ENCODE measurements at places on chromosomes 1 and 21.

DNA sequence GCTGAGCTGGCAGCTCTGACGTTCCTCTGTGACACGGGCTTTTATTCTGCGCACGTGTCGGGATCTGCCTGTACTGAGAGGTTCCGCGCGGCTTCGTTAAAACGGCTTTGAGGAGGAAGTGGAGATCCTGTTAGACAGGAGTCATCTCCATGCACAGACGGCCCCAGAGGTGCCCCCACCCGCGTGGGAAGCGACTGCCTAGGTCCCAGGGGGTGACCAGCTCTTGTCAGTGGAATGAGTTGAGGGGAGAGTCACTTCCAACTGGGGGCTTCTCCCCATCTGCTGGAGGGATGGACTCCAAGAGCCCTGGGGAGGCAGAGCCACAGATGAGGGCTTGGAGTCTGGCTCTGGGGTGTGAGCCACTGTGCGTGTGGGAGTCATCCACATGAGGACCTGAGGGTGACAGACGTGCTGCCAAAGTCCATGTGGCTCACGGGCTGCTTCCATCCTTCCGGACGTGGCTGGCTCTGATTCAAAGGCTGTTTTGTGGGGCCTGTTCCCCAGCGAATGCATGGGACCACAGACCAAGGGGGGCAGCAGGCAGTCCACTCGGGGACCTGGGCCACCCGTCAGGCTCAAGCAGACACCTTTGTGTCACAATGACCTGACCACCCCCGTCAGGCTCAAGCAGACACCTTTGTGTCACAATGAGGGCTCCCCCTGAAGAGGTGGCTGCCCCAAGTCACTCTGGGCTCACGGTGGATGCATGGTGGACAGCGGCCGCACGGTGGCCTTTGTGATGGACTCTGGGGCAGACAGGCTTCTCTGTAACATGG, 26.8 kb downstream of the PTTG1IP start:
- no peak for DNase-seq

DNA sequence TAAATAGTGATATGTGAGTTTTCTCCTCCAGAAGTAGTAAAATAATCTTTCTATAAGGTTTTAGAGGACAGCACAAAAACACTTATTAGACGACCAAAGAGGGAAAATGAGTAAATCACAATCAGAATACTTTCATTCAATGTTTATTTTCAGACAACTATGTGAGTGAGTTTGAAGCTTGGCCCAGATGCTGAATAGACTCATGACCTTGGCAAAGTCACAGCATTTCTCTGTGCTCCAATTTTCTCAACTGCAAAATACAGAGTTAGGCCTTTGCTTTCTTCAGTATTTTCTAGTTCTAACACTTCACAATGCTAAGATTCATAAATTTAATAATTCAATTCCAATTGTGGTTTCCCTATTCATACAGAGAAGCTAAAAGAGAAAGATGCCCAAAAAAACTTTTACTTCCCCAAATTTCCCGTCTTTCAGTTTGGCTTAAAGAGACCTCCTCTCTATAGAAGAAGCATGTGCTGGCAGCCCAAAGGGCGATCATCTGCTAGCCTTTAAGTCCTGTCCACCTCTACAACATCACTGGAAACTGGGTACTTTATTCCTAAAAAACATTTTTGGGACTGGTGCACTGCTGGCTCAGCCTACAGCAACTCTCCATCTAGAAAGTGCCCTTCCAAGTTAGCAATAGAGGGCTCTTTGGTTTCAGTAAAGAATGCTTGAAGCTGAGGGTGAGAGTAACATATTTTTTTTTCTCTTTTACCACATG, 116.8 kb upstream of the GORAB start:
- no peak for DNase-seq

DNA sequence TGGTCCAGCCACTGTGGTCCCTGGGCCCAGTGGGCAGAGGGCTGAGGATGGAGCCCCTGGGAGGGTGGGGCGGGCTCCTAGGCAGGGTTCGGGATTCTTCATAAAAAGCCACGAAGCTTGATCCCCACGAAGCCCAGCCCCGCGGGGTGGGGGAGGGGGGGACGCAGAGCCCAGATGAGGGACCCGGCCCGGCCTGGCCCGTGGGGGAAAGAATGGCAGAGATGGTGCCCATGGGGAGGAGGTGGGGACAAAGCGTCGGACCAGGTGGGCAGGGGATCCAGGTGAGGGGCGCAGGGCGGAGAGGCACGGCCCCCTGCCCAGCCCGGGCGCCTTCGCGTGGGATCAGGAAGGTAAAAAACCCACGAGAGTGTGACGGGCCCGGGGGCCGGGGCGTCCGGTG, 6.0 kb upstream of the SMIM12 start:
- DNase-seq, result no peak

- DNase-seq, result no peak
Measured at GRCh38 chr1:92117526-92117925, 37.4 kb downstream of the BTBD8 start.

- no peak for DNase-seq
Measured at GRCh38 chr1:61125263-61125662, 42.9 kb downstream of the NFIA start.

GRCh38 chr1:206907304-206907991, 10.2 kb downstream of the IL24 start:
- DNase-seq, result no peak

GRCh38 chr1:100757946-100758345, 38.4 kb downstream of the VCAM1 start:
- no peak for DNase-seq

DNA sequence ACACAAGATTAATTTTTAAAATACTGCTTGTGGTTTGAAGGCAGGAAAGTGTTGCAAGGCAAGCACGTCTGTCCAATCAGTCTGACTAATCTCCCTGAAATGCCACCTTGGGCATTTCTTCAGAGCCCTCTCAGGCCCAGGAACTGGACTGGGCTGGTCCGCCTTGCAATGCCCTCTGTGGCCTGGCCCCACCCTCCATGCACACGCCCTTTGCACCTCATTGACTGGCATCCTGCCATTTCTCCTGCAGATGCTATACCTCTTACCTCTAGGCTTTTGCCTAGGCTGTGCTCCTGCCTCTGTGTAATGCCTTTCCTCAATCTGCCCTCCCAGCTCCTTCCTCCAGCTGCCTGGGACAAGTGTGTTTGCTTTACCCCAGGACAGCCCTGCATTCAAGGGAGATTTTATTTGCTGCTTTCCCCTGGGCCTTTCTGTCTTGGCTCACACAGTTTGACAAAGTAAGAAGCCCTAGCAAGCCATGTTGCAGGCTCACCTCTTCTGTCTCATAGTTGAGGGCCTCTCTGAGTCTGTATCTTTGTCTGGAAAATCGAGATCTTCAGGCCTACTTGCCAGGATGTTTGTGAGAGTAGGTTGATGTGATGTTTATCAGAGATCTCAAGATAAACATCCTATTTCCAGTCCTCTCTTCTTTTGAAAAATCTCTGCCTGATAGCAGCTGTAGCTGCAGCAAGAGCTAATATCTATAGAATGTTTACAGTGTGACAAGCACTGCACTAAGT, 149.2 kb upstream of the JUN start:
- DNase-seq, result peak; percentile 67

DNA sequence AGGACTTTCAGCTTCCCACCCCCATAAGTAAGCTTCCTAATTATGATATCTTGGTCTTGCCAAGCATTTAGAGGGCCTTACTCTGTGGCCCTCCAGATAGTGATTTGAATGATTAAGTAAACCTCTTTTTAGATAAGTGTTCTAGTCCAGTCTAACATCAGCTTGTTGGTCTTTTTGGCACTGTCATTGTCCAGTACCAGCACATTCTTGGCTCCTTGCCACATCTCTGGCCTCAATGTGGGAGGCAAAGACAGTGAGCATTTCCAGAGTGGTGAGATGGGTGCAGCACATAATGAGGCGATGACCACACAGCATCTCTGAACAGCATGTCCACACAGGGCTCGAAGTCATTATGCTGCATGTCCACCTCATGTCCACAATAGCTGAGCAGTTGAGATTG, 6.1 kb downstream of the CAPZA1 start:
- DNase-seq, result no peak

DNA sequence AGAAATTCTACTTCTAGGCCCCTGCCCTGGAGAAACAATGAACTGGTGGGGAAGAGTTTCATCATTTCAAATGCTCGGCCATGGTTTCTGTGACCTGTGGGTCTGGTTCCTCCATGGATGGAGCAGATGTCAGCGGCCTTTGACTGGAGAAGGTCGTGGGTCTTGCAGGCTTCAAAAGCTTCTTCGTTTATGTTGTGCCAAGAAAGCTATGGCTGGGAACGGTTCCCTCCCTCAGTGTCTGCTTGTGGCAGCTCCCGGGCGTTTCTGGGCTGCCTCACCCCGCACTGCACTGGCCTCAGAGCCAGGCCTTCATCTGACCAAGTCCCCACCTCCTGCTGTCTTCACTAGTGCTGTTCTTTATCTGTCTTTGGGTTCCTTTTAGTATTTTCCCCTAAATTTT, 46.4 kb upstream of the POFUT2 start:
- DNase-seq, result no peak

DNA sequence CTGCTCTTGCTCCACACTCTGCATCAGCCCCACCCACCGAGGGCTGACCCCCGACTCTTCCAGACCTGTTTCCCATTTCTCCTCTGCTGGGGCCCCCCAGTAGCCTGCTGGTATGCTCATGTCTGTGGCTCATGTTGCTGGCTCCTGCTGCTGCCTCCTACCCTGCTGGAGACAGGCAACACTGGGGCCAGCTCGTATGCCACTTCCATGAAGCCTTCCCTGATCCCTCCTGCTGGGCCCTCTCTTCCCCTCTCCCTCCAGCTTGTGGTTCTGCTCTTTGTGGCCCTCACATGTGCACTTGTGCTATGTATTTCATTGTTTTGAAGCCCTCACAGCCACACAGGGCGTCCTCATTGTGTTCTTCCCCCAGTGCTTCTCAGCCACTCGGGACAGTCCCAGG, 40.5 kb downstream of the CNN3 start:
- no peak for DNase-seq

DNA sequence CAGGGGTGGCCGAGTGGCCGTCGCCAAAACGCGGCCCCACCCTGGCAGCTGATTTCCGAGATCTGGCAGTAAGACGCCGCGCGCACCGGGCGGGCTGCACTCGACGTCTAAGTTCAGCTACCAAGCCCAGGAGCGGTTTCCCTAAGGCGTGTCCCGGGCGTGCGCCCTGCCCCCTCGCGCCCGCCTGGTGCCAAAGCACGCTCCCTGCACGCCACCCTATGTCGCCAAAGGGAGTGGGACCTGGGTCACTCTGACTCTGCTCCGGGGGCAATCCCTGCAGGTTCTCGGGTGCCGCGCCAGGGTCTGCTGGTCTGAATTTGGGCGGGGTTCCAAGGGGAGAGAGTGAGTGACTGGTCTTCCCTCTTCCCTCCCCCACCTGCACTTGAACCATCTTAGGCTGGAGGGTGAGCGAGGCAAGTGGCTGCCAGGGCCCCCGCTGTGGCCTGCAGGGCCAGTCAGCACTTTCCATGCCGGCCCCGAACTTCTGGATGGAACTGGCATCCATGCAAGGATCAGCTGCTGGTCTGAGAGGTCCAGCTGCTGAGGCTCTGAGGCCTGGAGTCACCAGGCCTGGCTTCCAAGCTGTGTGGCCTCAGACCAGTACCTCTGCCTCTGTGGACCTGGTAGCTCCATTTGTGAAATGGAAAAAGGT, at the start of gene LRRC38:
LRRC38 (minus strand) TSS at position 109 of the 652 bp plus-strand sequence. CDS start 410 bp downstream, outside the sequence.
- DNase-seq, result no peak

GRCh38 chr1:155250633-155251449, 4.4 kb downstream of the ENTREP3 start:
- DNase-seq, result peak; percentile 87

DNA sequence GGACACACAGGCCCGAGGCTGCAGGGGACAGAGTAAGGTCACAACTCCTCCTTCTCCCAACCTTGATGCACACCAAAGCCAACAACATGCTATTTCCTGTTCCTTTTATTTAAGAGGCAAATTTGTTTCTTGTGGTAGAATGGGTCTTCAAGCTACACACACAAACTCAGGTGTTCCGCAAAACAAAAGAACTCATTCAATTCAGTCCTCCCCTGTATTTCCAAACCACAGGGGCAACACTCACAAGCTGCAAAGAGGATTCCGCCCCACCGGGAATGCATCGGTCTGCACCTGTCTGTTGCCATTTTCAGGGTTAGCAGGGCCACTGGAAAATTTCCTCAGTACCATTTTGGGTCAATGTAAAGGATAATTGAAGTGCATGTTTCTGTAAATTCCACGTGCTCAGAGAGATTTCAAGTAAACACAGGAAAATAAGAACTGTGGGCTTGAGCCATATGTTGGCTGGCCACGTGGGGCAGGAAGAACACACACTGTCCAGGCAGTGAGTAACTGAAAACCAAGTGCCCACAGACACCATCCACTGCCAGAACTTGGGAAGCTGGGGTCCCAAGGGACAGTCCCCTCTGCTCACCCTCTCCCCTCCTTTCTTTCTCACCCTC, 145.2 kb upstream of the ERG start:
- no peak for DNase-seq

DNA sequence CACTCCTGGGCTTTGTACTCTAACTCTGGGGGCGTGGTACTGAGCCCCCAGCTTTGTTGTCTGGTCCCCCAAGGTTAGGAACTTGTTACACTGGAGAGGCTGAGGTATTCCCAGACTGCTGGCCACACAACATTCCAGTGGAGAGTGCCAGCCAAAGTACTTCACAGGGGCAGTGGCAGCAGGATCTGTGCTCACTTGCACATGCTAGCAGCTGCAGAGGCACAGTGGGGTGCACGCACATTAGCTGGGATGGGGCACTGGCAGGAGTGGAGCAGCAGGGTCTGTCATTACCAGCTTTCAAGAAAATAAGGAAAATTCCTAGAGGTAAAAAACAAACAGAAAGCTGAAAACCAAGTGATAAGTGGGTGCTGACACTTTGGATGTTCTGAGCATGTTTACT, 31.0 kb downstream of the ZNF691 start:
- DNase-seq, result no peak

GRCh38 chr1:207002724-207003146, 29.8 kb downstream of the C1orf116 start:
- DNase-seq, result no peak

GRCh38 chr1:171217658-171218443, 30.4 kb upstream of the FMO1 start:
- no peak for DNase-seq

DNA sequence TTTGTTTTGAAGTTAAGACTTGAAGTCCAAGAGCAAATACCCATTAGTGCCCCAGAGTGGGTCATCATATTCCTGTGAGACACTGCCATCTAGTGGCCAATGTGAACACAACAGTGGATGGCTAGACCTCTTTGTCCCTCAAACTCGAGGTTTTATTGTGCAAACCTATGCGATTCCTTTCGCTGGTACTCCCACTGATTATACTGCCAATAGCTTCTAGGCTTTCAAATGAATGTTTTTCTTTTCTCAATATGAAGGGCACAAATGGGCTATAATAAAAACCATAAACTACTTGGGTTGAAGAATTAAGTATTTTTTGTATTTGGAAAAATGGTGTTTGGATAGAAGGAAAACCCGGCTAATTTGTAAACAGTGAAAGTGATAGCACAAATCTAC, 100.4 kb upstream of the ZNF281 start:
- DNase-seq, result peak; percentile 84

- no peak for DNase-seq
Measured at GRCh38 chr21:36697851-36698384, 997 bp upstream of the SIM2 start.

DNA sequence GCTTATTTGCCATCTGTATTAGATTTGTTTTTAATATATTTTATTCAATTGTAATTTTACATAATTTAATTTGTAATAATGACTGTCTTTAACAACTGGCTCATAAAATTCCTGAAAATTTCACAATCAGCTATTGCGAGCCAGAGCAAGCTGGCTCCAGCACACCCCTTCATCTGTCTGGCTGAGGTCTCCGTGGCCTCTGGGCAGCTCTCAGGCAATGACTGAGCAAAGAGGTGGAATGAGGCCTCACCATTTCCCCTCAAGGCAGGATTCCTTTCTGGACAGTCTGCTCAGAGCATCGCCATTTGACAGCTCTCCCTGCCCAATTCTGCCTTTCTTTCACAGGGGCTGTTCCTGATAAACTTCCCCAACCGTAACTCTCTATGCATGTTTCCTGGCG, 5.8 kb upstream of the KANK4 start:
- peak; percentile 58 for DNase-seq
